ENCODE measurements at places on chromosomes 11 and 22.

DNA sequence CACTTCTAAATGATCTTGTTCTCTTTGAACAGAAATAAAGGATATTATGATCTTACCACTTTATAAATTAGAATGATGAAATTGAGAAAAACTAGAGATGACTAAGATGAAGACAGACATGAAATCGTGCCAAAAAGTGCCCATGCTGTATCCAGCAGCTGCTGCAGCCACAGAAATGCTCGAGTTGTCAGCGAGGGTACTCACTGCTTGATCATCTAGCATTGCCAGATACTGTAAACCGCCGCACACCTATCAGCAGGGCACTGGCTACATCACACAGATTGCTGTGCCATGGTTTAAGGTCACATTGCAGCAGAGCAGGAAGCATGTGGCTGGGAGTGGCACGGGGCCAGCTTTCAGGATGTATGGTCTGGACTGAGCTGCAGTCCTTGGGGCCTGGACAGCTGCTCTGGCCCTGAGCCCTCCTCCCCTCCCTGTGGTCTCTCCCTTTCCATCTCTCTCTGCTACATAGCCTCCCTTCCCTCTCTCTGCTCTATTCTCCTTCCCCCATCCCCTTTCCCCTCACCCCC lies 51.0 kb upstream of the SEPTIN5 start:
- no peaks in the 10 kb centered on the region for H3K27me3 ChIP-seq
- H3K36me3 ChIP-seq = no peaks in the 10 kb centered on the region
- DNase-seq = no peak
- no peak overlapping the region for H3K4me3 ChIP-seq
- H3K27ac ChIP-seq = no peak overlapping the region

GRCh38 chr11:23976426-23976825 lies 520.4 kb upstream of the LUZP2 start:
- no peaks in the 10 kb centered on the region for H3K36me3 ChIP-seq
- no peak overlapping the region for H3K27ac ChIP-seq
- DNase-seq = no peak
- H3K4me3 ChIP-seq = no peak overlapping the region
- no peaks in the 10 kb centered on the region for H3K27me3 ChIP-seq
- H3K4me1 ChIP-seq = no peaks in the 10 kb centered on the region

- DNase-seq = peak; percentile 90
- H3K36me3 ChIP-seq = no peaks in the 10 kb centered on the region
- H3K4me1 ChIP-seq = peaks cover 16% of the 10 kb centered on the region
- no peaks in the 10 kb centered on the region for H3K27me3 ChIP-seq
Measured at GRCh38 chr11:118792570-118793124, 1.7 kb upstream of the DDX6 start.

- peaks cover 11% of the 10 kb centered on the region for H3K27me3 ChIP-seq
- no peak overlapping the region for H3K4me3 ChIP-seq
- no peak overlapping the region for H3K27ac ChIP-seq
Measured at GRCh38 chr22:19748139-19748538, 12.4 kb upstream of the TBX1 start.

- no peak overlapping the region for H3K27ac ChIP-seq
- no peak for DNase-seq
- peaks cover 30% of the 10 kb centered on the region for H3K4me1 ChIP-seq
- H3K36me3 ChIP-seq = no peaks in the 10 kb centered on the region
- H3K27me3 ChIP-seq = peaks cover under 1% of the 10 kb centered on the region
- no peak overlapping the region for H3K4me3 ChIP-seq
Measured at GRCh38 chr22:30250661-30251267, 4.2 kb upstream of the LIF start.
